ENCODE measurements at places on chromosomes 3 and 15.

DNA sequence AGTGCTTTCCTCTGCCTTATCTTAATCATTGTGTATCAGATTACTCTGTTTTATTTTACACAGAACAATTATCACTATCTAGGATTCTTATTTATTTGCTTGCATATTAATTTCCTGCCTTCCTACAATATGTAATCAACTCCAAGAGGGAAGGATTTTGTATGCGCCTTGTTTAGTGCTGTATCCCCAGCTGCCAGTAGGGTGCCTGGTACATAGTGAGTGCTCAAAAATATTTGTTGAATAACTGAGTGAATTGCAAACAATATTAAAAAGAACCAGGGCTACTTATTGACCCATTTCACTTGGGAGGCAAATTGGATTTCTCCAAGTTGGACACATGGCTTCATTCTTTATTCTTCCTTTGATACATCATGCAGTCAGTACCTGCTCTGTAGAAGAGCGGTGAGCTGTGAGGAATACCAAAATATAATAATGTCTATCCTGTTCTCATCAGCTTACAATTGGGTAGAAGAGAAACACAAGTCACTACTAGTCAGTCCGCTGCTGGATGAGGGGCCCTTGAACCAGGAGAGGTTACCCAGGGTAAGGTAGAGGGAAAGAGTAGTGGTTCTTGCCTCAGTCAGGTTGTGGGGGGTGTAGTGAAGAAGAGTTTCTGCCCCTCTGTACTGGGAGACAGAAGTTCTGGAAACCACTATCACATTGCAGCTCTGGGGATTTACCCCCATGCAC, 233.9 kb upstream of the ZBTB20 start:
- DNase-seq: no peak

GRCh38 chr15:46644501-46645481, 1010.0 kb downstream of the SQOR start:
- no peak for DNase-seq

DNA sequence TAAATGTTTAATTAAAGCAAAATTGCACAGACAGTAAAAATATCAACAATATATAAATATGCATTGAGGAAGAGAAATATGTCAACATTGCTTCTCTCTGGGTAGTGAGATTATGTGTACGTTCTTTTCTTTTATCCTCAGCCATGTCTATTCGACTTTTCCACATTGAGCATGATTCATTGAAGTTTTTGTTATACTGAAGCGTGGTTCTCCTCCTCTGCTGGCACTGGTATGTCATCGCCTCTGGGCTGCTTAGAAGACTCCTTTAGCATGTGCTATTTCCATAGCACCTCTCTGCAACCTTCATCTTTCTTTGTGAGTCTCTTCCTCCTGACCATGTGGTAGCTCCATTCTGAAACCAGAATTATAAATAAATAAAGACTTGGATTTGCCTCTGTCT, 65.8 kb upstream of the AKAP13 start:
- DNase-seq: no peak

DNA sequence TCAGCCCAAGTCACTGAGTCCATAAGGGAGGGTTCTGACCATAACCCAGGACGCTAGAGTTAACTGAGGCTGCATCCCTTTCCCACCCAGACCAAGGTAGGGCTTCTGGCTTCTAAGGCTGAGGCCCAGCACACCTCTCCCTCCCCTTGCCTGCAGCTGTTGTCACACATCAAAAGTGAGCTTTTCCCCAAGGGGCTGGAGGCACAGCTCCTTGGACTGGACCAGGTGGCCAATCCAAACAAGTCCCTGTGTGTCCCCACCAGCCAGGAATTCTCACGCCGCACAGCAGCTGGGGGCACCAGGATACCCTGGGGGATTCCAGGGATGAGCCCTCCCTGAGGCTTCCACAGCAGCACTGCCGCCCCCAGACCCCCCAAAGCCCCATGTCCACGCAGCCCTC, 22.3 kb upstream of the ISLR2 start:
- no peak for DNase-seq

DNA sequence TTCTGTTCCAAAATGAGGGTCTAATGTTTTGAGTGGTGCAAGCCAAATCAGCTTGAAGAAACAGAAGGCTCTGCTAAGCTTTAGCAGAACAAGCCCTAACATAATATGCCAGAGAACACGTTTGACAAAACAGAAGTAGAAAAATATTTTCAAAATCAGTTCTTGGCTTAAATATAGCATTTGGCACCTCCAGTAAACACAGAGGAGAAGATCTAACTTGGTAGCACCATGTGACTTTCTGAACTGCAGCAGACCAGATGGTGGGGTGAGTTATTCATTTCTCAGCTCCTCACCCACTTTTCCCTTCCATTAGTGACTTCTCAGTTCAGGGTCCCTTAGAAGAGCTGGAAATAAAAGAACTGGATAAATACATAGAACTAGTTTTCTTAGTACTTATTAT, 395.8 kb downstream of the MAGI1 start:
- DNase-seq: no peak

Measured in femur (tissue), 1 donor.